T-helper 2 cell (primary cell): ENCODE measurements at places on chromosomes 1 and 21.

DNA sequence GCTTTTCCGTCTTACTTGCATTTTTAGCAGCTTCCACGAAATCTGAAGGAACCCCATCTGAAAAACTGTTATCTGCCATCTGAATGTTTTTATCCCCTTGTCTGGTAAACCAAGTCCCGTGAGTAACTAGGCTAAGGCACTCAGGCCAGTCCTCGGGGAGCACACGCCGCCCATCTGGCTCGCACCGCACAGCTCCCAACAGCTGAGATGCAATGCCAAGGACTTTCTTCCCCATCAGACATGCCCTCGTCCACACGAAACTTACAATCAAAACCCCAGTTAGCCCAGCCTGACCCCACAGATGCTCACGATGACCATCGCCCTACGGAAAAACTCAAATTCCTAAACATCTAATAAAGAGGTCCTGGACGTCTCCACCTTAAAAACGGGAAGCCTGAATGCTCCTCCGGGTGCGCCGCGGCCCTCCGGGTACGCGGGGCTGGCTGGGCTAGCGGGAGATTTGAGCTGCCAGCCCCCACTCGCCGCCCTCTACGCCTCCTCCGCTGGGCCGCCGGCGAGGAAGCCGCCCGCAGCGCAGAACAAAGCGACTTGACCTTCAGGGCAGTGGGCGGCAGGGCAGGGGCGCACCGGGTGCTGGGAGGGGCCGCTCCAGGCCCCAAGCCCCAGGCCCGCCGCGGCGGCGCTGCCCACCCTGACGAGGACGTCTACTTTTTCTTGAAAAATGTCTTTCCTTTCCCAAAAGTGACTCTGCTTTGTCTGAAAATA lies 36.6 kb downstream of the CD58 start:
- DNase-seq, result no peak

DNA sequence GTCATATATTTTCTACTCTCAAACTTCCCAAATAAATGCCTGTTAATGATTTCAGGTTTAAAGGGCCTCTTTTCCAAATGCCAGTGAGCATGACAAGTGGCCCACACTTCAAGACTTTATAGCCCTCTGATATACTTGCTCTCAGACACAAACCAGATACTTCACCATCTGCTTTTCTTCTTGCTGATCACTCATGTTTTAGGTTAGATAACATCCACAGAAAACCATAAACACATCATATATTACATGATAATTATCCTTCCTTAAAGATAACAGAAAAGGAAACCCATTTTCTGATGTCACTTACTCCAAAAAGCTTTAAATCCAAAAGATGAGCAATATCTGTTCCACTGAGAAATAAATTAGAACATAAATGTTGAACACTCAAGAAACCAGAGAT lies 723.5 kb downstream of the LTN1 start:
- DNase-seq, result no peak

DNA sequence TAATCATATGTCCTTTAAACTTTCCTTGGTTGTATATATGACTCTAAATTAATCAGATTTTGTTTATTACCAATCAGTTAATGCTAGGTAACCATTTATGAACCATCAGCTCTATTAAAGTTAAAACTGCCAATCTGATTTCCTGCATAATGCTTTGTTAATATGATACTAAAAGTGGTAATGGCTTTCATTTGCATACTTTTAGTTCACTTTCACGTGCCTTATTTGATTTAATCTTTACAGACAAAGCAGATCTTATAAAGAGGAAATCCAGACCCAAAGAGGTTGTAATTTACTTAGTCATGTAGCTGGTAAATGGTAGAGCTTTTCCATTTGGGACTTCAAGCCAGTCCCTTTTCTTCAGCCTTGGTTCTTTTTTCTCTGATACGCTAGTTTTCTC lies 61.3 kb downstream of the CLIC4 start:
- no peak for DNase-seq

- DNase-seq, result no peak
These were observed 47.6 kb upstream of the ABCG1 start for GRCh38 chr21:42171091-42172053.

DNA sequence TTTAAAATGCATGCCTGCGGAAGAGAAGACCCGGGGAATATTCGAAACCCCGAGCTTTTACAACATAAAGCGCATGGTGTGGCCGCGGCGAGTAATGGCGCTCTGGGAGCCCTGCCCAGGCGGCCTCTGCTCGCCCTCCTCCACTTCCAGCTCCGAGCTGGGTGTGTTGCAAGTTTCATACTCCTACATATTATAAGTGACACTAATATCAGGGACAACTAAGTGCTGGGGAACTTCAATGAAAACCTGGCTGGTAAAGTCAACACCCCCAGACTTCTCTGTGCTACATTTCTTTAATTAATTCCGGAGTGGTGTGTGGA lies 11.8 kb downstream of the SIM2 start:
- DNase-seq, result no peak

DNA sequence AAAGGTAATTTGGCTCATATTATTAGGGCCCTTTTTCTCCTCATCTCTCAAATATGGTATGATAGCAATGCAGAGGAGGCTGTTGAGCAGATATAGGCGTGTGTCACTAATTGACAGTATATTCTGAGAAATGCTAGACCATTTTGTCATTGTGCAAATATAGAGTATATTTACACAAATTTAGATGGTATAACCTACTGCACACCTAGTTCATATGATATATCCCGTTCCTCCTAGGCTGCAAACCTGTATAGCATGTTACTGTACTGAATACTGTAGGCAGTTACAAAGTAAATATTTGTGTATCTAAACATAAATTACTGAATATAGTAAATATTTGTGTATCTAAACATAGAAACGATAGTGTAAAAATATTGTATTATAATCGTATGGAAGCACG lies 8.6 kb downstream of the ZBTB37 start:
- no peak for DNase-seq

- DNase-seq, result no peak
These were observed 12.0 kb downstream of the PPFIA4 start for GRCh38 chr1:203038217-203038741.

- no peak for DNase-seq
These were observed 709.1 kb downstream of the PTPRU start for GRCh38 chr1:29945426-29945825.

- no peak for DNase-seq
These were observed 87.5 kb downstream of the COP1 start for GRCh38 chr1:176119549-176119948.

DNA sequence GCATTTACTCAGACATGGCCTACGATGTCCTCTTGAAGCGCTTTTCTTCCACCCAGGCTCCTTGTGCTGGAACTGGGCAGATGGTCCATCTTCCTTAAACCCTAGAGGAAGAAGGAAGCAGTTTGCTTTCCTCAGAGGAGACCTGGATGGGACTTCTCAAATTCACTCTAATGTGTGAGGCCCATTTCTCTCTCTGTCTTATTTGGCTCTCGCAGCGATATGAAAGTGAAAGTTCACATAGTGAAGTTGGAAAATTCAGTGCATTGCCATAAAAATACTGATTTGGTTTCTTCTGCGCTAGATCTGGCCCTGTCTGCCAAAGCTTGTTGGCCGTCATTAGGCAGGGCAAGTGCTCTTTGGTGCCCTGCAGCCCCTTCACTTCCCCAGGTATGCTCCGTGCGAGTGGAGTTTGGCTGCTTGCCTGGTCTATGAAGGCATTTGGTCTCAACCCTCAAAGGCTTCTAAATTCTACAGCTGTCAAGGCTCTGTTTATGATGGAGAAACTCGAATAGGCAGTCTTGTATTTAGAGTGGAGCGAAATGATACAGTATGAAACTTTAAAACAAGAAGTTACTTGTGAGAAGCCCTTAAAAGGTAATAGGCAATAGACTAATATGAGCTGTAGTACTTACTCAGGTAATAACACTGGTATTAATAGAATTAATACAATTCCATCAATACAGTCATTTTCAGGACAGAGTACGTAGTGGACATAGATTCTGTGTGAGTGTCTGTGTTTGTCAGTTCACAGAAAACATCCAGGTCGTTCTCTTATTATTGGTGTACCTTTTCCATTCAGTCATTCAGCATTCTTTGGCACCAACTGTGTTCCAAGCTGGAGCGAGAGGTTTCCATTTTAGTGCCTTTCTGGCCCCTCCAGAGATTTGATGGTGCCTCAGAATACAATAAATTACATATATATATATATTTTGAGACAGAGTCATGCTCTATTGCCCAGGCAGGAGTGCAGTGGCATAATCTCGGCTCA lies 20.5 kb downstream of the SZRD1 start:
- peak; percentile 40 for DNase-seq

DNA sequence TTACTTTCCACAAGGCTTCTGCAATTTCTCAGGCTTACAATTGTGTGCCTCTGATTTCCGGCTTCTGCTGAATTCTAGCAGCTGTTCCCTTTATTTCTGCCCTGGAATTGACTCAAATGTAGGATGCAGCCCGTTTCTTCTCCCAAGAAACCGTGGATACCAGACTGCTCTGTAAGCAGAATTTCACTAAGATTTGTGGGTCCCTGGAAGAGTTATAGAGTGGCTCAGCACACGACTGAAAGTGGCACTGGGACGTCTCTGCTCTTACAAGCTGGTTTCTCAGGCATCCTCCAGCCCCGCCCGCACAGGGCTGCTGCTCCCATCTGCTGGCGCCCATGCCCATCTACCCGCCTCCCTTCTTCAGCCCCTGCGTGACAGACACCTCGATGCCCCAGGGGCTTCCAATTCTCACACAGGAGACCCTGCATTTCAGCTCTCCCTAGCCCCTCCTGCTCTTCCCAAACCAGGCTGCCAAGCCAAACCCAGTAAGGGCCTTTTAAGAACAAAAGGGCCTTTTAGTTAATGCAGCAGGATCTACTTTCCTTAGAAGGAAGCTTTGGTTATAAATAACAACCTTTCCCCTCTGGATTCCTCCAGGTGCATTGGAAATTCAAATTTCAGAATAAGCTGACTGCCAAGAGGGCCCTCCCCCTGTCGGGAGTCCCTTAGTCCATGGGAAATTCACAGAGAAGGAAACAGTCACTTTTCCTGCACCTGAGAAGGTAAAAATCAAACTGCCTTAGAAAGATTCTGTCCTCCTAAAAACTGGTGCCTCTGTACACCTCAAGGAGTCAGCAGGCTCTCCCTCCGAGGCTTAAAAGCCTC lies 45.4 kb upstream of the TENT5B start:
- DNase-seq, result no peak

DNA sequence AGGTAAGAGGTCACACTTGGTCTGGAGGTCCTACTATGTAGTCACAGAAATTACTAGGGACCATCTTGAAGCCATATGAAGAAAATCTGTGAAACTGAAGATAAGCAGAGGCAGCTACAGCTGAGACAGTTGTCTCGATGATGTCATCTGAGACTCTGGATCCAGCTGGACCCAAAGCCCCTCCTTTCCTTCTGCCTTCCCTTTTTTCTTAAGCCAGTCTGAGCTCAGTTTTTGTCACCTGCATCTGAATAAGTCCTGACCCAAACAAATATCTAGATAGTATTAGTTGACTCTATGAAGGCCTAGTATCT lies 143.3 kb downstream of the ETS2 start:
- DNase-seq, result no peak

- no peak for DNase-seq
These were observed 166.4 kb downstream of the PBX1 start for GRCh38 chr1:164725401-164725800.

DNA sequence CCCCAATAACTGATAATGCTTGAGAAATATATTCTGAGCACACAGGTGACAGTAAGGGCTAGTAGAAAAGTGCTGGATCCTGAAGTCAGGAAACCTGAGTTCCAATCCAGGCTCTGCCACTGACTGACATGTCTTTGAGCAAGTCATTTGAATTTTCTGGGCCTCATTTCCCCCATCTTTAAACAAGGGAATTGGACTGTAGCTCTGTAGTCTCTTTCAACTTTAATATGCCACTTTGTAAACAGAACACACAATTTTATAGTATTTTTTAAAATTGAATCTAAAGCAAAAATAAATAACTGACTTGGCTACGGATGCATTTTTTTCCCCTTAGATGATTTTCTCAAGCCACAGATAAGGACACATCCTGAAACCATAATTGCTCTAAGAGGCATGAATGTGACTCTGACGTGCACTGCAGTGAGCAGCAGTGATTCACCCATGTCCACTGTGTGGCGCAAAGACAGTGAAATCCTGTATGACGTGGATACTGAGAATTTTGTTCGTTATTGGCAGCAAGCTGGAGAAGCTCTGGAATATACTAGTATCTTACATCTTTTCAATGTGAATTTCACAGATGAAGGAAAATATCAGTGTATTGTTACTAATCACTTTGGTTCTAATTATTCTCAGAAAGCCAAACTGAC lies 37.0 kb downstream of the LRIG2 start:
- DNase-seq, result no peak

DNA sequence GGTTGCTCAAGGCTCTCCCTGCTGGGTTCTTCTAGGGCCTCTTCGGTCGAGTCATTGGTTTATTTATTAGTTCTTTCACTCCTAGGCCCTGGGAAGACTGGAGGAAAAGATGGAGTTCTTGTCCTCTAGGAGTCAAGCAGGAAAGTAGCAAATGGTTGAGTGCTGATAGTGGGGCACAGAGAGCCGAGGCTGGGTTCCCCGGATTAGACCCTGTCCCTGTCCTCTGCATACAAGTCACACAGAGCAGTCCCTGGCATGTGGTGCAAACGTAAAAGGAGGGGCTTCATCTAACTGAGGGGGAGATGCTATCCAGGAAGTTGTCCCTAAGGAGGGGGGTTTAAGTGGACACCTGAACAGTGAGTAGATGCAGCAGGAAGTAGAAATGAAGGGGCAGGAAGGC lies 19.2 kb upstream of the KCNE2 start:
- no peak for DNase-seq

DNA sequence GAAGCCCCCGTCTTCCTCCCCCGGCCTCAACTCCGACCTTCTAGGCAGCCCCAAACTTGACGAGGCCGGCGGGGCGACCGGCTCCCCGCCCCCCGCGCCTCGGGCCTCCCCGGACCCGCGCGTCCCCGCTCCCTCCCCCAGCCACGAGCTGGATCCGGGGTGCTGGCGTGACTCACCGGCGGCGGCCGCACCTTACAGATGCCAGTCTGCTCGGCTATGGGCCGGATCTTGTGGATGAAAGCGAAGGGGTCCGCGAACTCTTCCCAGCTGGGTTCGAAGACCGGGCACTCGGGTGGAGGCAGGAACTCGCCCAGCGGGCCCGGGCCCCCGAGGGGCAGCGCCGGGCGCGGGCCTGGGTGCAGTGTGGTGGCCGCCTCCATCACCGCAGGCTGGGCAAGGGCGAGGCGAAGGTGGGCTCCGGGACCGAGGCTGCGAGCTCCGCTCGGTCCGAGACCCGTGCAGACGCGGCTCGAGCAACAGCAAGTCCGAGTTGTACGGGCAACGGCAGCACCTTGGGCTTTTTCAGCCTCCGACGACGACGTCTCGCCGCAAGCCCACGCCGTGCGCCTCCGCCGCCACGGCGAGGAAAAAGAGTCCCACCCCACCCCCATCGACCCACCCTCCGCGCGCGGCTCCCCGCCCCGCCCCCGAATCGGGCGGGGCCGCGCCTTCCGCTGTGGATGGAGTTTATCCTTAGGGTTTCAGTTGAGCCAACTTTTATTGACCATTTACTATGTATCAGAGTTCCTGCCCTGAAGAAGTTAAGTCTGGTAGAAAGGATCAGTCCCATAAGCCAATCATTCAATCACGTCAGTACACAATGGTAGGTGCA lies at the start of gene KDM5B:
TSS of gene KDM5B (minus strand) at position 496 of the 832 bp plus-strand sequence. CDS start at position 380, 116 bp downstream.
- DNase-seq, result peak; percentile 27

DNA sequence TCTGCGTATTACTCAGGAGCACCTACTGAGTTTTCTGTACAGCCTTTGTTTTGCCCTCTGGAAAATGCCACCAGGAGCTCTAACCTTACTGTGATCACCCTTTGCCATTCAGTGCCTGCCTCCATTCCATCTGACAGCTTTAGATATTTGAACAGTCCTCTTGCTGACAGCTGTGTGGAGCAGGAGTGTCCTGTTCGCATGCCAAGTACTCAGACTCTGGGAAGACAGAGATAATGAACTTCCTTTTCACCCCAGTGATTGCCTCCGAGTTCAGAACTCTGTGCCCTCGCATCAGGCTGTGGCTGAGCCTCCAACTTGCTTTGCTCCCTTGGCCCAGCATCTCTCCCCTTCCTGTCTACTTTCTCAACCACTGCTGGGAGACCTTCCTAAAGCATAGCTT lies 74.0 kb downstream of the CACNA1E start:
- DNase-seq, result no peak
